Fibroblast of lung (primary cell): ENCODE measurements at places on chromosomes 1 and 21. TPM values are rescaled to one million over a fixed set of nuclear protein-coding genes. Genes with fewer than 3 reads are reported as not detected.

KLHDC8A gene
- not detected in 2 replicates for polyA plus RNA-seq

TMEM82 gene
- polyA plus RNA-seq: not detected in 2 replicates

MAN1C1 gene
- polyA plus RNA-seq: 10.4 and 51.4 TPM in 2 replicates

LRRC71 gene
- polyA plus RNA-seq: 0.16 and 1.8 TPM in 2 replicates

SH2D1B gene
- polyA plus RNA-seq: 0.02 TPM in 1 of 2 replicates, not detected in the other

HMGN2 gene
- 442 and 557 TPM in 2 replicates for polyA plus RNA-seq

GJA8 gene
- polyA plus RNA-seq: not detected in 2 replicates

QSOX1 gene
- polyA plus RNA-seq: 799 and 884 TPM in 2 replicates

HPCAL4 gene
- polyA plus RNA-seq: not detected in 2 replicates

TMEM79 gene
- polyA plus RNA-seq: 1.1 and 1.5 TPM in 2 replicates

DNA sequence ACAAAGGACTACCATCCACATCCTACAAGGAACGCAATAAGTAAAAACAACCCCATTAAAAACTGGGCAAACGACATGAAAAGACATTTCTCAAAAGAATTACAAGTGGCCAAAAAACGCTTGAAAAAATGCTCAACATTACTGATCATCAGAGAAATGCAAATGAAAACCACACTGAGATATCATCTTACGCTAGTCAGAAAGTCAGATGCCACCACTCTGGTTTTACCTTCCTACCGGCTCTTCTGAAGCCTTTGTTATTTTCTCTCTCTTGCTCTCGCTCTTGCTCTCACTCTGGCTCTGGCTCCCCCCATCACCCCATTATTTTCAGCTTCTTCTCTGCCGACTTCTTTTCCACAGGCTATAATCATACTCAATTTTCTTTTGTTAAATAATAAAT is 38.8 kb downstream of the VPS45 start:
- peak; percentile 65 for DNase-seq

- peak; percentile 29 for DNase-seq
Observed at GRCh38 chr1:53956308-53957168, 10.4 kb downstream of the LRRC42 start.

DNA sequence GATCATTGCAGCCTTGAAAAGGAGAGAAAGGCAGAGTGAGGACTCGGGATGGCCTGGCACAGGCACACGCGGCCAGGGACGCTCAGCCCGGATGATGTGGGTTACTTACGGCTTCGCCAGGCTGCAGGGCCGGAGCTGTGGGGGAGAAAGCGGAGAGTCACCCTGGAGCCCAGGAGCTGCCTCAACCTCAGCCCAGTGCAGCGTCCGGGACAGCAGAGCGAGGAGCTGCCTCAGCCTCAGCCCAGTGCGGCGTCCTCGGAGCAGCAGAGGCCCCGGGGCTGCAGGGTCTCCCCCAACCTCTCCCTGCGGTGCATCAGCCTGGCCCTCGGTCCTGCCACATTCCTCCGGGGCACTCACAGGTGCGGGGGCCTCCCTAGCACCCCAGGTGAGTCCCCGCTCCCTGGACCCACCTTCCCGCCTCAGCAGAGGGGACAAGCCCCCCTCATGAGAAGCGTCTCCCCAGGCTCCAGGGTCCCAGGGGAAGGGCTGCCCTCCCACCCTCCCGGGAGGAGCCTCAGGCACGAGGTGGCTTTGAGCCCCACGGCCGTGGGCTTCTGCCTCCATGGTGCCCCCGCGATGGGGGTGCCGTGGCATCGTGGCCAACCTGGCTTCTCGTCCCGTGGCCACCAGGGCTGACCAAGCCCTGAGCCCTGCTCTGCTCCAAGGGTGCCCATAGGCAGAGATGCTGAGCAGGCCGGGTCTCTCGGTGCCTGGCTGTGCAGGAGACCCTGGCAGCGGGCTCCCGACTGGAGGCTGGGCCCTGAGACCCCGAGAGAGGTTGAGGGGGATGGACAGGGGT is 10.5 kb upstream of the RNF223 start:
- no peak for DNase-seq

DNA sequence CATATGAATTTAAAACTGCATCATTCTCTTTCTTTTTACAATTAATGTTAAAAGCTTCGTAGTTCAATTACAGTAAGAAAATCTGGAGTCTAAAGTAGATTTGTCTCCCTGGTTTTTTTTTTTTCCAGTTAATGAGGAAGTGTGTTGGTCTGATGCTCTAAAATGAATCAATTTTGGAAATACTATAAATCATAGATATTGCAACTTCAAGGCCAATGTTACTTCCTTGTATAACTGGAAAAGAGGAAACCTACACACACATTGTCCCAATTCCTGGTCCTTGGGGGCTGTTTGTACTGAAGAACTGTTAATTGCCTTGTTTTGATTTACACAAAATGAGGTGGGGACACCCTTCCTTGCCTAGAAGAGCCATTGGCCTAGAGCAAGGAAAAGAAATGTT is 107.2 kb downstream of the RGS2 start:
- DNase-seq: no peak

- no peak for DNase-seq
Observed at GRCh38 chr1:107883562-107883961, 81.4 kb downstream of the VAV3 start.

GRCh38 chr1:215529571-215529970 is 37.5 kb upstream of the KCTD3 start:
- no peak for DNase-seq

DNA sequence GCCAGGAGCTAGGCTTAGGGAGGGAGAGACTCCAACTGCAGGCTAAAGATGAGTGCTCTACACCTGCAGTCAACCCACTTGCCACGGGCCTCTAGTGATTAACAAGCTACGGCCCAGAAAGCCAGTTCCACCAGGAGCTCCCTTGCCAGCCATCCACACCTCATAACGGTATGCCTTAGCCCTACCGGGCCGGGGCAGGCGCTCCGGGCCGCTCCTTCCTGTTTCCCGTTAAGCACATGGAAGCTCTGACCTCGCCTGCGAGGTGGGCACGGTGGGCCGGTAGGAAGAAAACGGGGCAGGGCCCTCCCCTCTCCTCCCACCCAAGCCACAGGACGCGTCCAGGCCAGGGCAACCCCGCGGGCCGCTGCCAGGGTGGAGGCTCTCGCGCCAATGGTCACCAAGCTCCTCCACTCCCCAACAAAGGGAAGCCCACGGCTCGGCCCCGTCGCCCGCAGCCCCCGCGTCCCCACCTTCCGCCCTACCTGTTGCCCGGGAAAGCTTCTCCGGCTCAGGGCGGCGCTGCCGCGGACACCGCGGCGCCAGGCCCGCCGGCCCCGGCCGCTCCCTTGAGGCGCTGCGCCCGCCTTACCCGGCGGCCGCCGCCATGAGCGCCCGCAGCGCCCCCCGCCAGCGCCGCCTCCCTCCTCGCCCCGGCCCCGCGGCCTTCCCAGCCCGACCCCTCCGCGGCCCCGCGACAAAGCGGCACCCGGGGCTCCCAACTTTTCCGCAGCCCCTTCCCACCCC is 627 bp downstream of the CERS2 start:
- peak; percentile 30 for DNase-seq

GRCh38 chr1:16187748-16188401 is 24.6 kb downstream of the ARHGEF19 start:
- peak; percentile 73 for DNase-seq

DNA sequence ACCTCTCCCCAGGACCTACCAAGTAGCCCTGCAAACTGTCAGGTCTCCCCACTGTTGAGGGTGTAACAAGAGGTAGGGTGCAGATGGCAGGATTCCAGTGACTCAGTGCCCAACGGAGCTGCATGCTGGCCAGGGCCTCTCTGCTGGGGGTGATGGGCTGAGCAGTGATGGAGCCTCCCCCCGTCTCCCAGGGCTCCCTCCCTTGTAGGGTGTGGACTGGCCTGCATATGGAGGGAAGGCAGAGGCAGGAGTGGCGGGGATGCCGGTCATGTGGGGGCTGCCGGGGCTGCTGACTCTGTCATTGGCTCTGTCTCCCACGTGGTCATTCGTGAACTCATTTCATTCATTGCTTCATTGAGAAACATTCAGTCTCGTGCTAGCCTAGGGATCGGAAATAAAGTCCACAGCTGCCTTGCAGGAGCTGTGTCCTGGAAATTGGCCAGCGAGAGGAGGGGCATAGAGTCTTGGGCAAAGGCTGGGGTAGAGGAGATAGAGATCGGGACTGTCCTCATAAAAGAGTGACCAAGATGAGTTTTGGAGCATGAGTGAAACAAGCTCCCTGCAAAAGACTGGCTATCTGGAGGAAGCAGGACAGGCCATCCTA is 22.9 kb upstream of the DISP3 start:
- no peak for DNase-seq

DNA sequence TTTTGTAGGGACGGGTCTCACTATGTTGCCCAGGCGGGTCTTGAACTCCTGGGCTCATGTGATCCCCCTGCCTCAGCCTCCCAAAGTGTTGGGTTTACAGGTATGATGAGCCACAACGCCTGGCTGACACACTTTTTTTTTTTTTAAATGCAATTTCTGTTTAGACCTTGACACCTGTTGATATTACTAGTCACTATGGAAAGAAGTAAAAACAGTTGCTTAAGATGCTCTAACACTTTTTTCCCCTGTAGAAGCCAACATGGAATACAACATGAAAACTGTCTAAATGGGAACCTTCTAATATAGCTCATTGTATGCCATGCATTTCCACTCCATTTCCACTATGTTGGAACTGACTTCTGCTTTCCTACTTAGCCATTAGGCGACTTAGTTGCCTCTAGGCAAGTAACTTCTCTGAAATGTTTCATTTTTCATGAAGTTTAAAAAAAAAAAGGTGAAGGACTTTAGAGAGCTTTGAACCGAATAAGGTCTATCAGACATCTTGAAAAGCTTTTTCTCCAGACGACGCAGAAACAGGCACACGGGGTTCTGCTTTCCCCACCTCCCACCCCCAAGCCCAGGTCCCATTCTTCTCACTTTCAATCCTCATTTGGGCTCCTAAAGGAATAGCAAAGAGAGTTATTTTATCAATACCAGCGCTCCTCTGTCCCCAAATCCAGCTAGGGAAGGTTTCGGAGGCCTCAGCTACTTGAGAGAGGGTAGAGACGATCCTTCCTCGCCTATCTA is 648 bp upstream of the DR1 start:
- DNase-seq: peak; percentile 18

- no peak for DNase-seq
Observed at GRCh38 chr1:81073580-81073979, 727.2 kb upstream of the ADGRL2 start.

- DNase-seq: no peak
Observed at GRCh38 chr1:31901838-31902509, 36.2 kb downstream of the PTP4A2 start.

GRCh38 chr1:17196496-17197185 is 8.3 kb upstream of the PADI1 start:
- DNase-seq: no peak

DNA sequence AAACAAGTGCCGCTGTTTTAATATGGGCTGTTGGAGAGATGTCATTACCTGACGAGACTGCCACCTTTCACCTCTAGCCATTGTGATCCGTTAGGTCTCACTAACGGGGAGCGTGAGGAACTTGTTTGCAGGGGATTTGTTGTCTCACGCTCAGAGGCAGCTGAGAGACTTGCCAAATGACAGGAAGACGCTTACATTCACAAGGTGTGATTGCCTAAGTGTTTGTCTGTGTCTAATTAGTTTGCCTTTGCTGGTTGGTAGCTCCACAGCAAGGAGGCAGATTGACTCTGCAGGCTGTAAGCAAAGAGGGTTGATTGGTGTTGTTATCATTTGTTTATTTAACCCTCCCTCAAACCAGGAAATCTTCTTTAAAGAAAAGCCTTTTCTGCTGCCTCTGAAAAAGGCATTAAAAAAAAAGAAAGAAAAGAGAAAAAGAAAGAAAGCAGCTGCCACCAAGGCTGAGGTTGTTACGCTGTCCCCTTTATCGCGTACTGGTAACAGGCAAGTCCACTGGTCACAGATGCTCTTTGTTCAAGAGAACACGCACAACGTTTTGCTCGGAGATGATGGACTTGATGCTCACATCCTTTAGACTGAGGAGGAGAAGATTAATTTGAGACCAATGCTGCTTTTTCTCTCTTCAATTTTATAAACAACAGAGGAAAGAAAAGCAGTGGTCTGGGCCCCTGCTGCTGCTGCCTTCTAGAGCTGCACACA is 203.9 kb downstream of the ZNF326 start:
- no peak for DNase-seq
